Activated CD8-positive, alpha-beta memory T cell treated with anti-CD3 and anti-CD28 coated beads for 24 hours (primary cell): ENCODE measurements at places on chromosomes 13 and 19.

GRCh38 chr19:38634757-38635482, 12.5 kb upstream of the ACTN4 start:
- peak; percentile 88 for DNase-seq

- peak; percentile 32 for DNase-seq
These were observed 134.0 kb downstream of the USP12 start for GRCh38 chr13:27037571-27037970.

DNA sequence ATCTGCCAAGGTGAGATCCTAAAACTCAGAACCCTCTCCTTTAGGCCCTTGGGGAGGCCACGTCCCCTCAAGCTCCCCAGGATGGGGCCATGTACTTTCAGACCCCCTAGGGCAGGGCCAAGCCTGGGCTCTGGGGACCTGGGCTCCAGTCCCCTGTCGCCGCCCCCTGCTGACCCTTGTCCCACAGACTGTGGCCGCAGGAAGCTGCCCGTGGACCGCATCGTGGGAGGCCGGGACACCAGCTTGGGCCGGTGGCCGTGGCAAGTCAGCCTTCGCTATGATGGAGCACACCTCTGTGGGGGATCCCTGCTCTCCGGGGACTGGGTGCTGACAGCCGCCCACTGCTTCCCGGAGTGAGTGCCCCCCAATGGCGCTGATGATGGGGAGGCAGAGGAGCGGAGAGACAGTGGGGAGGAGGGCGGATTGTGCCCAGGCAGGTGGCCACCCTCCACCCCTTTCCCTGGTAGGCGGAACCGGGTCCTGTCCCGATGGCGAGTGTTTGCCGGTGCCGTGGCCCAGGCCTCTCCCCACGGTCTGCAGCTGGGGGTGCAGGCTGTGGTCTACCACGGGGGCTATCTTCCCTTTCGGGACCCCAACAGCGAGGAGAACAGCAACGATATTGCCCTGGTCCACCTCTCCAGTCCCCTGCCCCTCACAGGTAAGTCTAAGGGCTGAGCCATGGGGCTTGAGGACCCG, 18.8 kb downstream of the HPN start:
- no peak for DNase-seq

DNA sequence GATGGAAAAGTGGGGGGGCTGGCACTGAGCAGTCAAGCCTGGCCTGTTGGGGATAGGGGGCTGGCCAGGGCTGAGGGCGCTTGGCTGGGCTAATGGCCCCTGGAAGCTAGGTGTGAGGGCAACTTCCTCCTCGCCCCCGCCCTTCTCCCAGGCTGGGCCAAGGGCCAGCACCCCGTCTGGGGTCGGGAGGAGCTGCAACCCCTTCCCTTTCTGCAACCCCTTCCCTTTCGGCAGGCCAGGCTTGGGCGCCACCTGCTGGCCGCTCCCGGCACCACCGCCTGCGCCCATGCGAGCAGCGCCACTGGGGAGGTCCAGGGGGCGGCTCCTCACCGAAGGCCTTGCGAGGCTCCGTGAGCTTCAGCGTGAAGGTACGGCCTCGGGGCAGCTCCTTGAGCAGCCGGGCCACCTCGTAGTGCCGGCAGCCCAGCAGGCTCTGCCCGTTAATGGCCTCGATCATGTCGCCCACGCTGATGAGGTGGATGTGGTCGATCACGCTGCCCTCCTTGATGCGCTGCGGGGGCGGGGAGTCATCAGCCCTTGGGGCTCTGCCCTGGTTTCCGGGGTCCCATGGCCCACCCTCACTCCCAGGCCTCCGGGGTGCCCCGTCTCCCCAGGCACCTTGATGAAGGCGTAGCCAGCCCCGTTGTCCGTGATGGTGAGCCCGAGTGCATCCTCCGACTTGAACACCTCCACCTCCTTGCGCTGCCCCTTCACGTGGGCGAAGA, 5.0 kb upstream of the PTGER1 start:
- peak; percentile 91 for DNase-seq

- DNase-seq: no peak
These were observed 86.9 kb downstream of the CRYL1 start for GRCh38 chr13:20438801-20439200.

DNA sequence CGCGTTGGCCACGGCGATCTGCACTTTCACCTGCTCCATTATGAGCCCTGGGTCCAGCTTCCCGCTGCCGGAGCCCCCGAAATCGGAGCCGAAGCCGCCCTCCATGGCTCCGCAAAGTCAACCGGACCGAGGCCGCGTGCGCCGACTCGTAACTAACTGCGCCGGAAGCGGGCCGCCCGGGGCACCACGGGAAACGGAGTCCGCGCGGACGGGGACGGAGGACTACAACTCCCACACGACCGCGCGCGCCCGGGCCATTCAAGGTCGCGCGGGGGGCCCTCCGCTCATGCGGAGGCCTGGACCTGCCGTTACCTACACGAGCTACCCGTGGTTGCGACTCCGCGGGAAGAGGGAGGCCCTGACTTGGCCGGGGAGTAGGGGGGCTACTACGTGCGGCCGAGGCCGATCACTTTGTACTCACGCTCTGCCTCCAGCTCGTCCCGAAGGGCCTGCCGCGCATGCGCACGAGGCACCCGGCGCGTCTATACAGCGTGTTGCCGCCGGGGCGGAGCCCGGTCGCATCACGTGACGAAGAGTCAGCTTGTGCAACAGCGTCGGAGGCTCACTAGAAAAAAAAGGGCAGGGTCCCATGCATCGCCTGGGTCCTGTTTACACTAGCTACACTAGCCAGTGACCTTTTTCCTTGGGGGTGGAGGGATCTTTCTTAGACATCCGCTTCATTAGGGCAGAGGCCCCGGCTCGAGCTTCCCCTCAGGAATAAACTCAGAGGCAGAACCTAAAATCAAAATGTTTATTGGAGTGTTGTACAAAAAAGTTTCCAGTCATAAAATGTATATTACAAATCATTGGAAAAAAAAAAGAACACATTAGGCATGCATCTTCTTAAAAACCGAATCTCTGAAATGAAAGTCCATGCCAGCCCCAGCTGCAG, at the start of gene TIMM13:
Gene TIMM13 (minus strand): TSS at position 158 of the 892 bp plus-strand sequence. CDS start 53 bp downstream, at position 105.
- peak; percentile 98 for DNase-seq
